ENCODE measurements at places on chromosomes 1 and 21.

DNA sequence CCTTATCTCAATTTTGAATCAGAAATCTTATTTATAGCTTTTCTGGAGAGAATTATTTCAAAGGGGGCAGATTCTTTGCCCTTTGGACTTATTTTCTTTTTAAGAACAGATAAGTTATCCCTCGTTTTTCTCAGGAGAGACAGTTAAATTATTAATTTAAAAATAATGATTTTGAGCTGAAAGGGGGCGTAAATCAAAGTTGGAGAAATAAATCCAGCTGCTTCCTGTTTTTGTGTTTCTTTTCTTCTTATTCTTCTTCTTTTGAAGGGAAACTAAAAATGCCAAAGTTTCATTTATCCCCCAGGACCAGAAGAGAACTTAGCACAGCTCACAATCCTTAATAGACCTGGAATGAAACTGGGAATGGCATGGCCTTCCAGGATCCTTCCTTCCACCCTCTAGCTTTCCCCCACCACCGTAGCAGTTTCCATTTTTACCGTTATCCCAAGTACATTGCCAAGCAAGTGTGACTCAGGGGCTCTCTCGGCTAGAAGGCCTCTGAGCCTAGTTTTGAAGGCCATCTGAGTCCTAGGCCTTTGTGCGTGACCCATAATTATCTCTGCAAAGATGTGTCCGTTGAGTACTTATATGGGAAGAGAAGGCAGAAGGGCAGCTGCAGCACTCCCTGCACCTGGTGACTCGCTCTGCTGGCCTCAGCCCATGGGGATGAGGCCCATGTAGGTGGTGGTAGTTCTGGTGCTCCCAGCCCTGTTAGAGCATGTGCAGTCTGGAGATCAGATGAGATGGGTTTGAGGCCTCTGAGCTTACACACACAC lies 181.7 kb downstream of the ROR1 start:
- DNase-seq: no peak

- peak; percentile 64 for DNase-seq
Measured at GRCh38 chr21:35014302-35015041, 34.6 kb downstream of the RUNX1 start.

- no peak for DNase-seq
Measured at GRCh38 chr21:42567861-42568260, 54.2 kb downstream of the SLC37A1 start.

DNA sequence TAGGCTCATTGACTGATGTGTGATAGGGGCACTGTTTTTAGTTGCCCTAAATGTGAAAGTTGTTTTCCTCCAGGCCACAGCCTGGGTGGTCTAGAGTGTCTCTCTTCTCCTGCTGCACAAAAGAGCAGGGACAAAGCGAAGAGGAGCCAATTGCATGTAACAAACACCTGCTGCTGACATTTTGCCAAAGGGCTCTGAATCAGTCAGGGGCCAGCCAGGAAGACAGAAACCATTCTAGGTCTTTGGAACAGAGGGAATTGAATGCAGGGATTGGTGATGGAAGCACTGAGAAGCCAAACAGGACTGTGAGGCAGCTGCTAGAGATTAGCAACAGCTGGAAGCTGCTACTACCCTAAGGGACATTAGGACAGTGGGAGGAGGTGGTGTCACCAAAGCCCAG lies 185.3 kb upstream of the POU3F1 start:
- no peak for DNase-seq

DNA sequence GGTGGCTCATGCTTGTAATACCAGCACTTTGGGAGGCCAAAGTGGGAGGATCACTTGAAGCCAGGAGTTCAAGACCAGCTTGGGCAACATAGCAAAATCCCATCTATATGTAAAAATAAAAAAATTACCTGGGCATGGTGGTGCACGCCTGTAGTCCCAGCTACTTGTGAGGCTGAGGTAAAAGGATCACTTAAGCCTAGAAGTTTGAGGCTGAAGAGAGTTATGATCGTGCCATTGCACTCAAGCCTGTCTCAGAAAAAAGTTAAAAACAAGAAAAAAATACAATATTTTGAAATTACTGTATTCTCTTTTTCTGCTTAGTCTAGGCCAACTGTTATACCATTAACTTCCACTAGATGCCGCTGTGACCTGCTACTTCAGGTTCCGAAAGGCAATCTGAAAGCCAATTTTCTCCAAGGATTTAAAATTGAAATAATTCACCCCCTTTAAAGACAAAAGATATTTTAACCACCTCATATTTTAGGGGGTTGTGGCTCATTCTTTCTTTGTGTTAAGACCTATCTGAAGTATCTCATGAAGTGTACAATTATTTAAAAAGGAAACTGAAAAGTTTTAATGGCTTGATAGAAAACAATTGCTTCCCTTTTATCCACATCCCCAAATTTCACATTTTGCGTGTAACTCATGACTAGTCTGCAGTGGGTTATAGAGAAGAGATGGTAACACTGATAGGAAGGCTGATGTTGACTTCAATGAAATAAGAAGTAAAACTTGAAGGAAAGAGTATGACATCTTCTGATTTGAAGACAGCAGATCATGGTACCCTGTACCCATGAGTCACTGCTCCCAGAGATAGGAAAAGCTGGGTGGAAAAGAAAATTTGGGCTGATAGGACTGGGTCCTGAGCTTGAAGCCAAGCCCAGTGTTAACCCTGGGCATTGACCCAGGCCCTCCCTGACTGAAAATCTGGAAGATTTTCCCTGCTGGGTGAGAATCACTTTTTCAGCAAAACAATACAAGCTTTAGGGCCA lies 24.4 kb upstream of the CLDN14 start:
- peak; percentile 75 for DNase-seq
